ENCODE measurements at places on chromosomes 6 and 20.

DNA sequence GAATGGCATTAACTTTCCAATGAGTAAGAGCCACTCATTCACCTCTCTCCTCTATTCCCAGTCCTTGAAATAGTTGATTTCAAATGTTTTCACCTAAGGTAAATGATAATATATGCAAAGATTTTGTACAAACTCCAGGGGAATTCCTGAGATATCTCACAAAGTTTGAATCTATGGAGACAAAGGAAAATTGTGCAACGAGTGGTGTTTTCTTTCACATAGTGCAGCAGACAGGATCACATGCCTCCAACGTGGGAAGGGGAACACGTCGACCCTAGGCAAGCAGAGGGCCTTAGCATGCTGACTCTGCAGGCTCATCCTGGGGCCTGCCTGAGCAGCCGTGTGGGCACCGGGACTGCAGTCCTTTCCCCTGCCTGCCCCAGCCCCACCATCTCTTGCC, 195.6 kb upstream of the THBS2 start:
- no peak for DNase-seq

GRCh38 chr6:87628881-87629280, 38.9 kb downstream of the ORC3 start:
- no peak for DNase-seq

- no peak for DNase-seq
Measured at GRCh38 chr6:85250586-85251220, 199.2 kb upstream of the NT5E start.

- no peak for DNase-seq
Measured at GRCh38 chr20:54355631-54356280, 119.6 kb upstream of the DOK5 start.

DNA sequence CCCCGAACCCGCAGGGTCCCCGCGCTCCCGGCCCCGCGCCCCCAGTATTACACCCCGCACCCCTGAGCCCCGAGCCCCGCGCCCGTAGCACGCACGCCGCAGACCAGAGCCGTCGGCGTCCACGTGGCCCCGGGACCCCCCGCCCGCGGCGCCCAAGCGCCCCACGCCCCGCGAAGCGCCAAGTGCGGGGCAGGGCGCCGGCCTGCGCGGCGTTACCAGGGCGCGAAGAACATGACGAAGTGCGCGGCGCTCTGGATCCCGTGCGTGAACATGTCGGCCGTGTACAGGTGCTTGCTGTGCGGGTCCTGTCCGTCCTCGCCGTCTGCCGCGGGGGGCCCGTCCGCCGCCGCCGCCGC, 312 bp downstream of the TXNDC5 start:
- DNase-seq = no peak

GRCh38 chr20:15380770-15381169, 1043.4 kb upstream of the FLRT3 start:
- no peak for DNase-seq

DNA sequence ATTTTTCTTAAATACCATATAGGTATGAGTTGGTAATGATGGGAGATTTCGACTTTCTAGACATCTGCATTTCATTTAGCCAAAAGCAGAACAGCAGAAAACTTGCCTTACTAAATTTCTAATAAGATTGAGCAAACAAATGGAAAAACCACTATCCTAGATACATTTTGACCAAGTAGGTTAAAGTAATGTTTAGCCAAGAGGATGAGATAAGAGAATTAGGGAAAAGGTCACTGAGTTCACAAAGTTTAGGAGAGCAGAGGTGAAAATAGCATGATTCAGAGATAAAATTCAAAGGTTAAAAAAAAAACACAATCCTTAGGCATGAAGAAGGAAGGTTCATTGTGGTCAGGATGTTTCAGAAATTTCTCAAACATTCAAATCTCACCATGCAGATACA, 450.3 kb downstream of the CD83 start:
- no peak for DNase-seq

DNA sequence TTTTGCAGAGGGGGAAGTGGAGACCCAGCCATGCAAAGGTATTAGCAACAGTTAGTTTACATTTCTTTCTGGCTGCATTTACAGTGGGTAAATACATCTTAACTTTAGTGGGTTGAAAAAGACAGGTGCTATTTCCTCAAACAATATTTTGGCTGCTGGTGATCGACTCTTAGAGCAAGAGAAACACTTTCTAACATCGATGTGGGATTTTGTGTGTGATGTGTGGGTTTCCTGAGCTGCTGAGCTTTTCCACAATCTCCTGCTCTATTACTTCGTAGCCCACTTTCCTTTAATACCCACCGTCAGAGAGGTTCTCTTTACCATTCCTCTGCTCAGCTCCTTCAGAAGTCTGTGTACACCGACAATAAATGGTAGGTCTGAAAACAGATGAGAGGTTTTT, 339.0 kb downstream of the NRN1 start:
- DNase-seq = no peak

DNA sequence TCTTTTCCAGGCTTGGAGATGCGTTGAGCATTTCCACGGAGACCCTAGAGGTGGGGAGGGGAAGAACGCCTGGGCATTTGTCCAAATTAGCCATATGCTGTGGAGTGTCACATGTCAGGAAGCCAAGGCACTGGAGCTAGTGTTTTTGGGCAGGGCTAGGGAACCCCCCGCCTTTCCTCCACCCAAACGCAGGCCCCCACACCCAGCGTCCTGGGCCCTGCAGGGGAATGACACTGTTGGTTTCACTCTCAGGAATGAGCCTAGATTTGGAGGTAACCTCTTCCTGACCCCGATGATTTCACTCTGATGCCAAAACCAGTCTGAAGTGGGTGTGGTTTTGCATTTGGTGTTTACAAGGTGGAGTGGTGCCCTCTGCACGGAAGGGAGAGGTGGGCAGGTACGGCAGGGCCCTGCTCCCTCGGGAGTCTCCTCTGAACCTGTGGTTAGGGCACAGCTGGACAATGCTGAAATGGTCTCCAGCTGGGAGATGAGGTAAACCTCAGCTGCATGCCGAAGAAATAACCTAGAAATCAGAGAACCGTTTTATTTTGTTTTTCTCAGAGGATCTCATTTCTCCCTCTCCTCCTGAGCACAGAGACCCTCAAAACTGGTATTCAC, 29.5 kb downstream of the MTHFD1L start:
- DNase-seq = no peak

DNA sequence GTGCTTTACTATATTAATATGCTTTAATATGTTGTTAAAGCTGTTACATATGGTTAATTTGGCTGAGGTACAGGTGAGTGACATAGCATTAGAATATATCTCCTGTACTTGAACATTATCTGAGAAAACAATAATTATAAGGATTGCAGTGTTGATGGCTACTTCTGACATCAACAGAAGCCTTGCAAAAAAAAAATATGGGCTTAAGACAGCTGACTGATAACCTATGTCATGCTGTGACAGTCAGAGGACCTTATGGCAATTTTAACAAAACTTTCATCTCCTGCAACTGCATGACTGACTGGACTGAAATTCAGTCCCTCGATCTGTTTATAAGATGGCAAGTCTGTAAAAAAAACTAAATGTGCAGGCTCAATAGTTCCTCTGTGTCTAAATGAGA, 27.5 kb upstream of the TBX18 start:
- no peak for DNase-seq

DNA sequence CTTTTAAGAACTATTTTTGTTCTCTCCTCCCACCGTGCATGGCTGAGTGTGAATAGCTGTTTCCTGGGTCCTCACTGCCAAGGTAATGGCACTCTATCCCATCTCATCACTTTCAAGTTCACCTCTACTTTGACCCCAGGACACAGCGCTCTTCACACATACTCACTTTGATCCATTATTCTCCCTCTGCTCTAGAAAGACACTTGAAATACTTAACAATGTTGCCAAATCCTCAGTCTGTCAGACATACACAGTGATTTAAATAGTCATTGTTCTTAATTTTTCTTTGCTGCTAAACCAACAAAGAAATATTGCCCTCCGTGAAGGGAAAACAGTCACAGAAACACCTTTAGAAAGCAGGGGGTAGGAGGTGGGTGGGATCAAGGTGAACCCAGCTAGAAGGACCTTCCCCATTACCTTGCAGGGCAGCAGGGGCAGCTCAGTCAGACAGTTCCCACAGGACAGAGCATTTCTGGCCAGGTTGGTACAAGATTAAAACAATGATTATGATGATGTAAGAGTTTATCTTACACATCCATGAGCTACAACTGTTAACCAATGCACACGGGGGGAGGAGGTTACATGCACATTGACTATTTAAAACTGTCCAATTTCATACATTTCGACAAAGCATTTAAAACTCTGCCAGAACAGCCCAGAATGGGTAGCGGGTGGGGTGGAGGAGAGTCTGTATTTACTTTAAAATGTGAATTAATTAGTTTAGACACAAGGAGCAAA, 2.4 kb downstream of the SLC22A23 start:
- no peak for DNase-seq

DNA sequence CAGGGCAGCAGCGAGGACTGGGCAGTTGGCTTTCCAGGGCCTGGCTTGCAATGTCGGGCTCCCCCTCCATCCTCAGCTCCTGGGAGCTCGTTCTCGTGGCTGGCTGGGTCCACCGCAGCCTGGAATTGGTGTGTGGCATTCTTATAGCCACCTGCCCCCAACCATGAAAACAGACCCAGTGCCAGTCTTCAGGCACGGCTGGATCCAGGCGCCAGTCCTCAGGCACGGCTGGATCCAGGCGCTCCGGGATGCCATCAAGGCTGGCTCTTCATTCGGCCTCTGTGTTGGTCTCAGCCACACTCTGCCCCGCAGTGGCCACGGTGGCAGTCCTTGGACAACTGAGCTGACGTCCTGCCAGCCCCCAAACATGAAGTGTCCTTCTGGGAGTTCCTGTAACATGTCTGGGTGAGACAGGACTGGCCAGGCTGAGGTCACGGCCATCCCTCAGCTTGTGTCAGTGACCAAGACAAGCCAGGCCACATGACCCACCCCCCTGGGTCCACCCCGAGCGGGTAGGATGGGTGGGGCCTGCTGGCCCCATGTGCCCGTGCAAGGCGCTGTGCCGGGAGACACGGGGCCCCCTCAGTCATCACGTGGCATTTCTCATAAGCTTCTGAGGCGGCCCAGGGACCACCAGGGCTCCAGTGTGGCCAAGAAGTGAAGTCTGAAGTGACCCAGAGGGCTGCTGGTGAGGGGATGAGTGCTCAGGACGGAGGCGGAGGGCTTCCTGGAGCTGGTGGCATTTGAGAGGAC, 99.0 kb downstream of the TAF4 start:
- no peak for DNase-seq

- DNase-seq = peak; percentile 94
Measured at GRCh38 chr6:53359095-53359842, 10.5 kb upstream of the ELOVL5 start.

DNA sequence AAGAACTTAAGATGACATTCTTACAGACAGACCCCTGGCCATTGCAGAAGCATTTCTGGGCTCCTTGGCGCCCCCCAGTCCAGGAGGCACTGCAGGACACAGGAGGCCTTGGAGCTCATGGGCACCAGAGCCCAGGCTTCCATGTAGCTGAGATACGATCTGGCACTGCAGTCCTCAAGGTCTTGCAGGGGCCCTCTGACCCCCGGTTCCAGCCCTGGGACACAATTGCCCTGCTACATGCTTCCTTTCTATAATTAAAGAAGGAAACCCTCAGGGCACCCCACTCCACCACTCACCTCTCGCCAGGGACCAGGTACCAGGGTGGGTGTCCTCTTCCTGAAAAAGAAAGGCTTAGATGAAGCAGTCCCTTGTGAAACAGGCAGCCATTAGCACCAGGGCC, 33.6 kb downstream of the WFDC3 start:
- DNase-seq = no peak

DNA sequence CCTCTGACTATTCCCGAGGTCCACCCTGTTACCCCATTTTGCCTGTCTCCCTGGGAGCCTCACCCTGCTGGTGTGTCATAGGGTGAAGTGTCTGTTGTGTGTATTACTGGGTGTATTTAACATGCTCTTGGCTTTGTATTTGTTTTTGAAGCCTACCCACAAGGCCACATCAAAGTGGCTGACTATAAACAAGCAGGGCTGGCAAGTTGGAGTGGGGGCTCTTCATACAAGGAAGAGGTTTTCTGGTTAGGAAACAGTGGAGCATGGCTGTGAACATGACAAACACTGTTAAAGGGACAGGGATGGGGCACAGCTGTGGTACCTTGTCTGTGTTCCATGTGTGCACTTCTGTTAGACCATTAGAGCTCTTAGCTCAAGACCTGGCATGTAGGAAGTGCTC, 26.3 kb downstream of the HECA start:
- no peak for DNase-seq

DNA sequence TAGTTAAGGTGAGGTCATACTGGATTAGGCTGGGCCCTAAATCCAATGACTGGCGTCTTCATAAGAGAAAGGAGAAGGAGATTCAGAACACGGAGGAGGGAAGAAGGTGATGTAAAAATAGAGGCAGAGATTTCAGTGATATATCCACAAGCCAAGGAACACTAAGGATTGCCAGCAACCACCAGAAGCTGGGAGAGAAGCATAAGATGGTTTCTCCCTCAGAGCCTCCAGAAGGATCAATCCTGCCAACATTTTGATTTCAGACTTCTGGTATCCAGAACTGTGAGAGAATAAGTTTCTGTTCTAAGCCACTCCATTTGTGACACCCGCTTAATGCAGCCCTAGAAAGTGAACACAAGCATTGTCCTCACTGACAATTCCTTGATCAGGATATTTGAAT, 33.6 kb upstream of the NRSN1 start:
- no peak for DNase-seq
